Activated CD4-positive, CD25-positive, alpha-beta regulatory T cell treated with anti-CD3 and anti-CD28 coated beads, Interleukin-2, amount 50 U/mL, for 16 hours (primary cell): ENCODE measurements at places on chromosomes 12 and 14.

DNA sequence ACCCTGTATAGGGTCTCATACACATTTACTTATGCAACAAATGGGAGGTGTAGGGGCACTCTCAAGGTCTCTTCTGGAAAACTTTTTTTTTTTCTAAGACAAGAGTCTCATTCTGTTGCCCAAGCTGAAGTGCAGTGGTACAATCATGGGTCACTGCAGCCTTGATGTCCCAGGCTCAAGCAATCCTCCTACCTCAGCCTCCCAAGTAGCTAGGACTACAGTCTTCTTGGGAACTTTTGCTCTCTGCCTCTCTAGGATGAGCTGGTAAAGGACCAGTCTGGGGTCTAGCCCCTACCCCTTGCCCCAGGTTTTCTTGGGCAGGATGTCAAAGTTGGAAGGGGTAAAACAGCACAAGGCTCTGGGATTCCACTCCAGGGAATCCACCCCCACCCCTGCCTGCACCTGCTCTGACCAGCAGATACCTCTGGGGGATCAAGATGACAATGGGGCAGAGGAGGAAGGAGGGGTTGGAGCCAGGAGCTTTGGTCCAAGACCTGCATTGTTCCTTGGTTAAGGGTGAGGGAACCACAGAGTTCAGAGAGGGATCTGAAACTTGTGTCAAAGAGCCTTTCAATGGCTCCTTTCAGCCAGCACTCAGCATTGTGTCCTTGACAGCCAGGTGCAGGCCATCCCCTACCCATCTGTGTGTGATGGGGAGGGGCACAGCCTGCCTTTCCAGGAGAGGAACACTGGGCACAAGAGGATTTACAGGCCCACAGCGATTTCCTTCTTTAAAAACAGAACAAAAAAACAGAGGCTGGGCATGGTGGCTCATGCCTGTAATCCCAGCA, 12.2 kb downstream of the CTDSP2 start:
- no peak for DNase-seq

DNA sequence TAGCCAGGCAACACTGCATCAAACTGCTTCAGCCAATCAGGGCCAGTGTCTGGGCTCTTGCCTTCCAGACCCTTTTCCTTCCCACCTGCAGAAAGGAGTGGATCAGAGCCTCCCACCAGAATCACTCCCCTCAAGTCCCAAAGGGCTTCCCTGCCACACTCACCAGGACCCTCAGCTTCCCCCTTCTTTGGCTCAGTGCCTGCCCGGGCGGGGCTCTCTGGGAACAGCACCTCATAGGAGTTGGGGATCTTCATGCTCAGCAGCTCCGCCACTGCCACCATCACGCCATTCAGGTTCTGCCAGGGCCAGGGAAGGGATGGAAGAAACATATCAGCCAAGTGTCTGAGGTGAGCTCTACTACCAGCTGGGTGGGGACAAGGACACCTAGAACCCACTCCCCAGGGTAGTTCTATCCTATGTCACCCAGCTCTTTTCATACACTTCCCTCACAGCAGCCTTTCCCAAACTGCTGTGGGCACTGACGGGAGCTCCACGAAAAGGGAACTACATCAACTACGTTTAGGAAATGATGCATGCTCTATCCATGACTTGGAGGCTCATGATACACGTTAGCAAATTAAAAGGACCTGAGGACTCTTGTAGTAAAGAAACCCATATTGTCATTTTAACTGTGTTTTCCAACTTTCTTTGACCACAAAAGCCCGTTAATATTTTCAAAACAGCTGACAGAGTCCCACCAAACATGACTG, 9.4 kb upstream of the PRKAG1 start:
- DNase-seq: no peak

- DNase-seq: no peak
Observed at GRCh38 chr12:117850048-117850447, 118.7 kb downstream of the KSR2 start.

GRCh38 chr14:104220215-104221070, 82.1 kb downstream of the KIF26A start:
- no peak for DNase-seq

DNA sequence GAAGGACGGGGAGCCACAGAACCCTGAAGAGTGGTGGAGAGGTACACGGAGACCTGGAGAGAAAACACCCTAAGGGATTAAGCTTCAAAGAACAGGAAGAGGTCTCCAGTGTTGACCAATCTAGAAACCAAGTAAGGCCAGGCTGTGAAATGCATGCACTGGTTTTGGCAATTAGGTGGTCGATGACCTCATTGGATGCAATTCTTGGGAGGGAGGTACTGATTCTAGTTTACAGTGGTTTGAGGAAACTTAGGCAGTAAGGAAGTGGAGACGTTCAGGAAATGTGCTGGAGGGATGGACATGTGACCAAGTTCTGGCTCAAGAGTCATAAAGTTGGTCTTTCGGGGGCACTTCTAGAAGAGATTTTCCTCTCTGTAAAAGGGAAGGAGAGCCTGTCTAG, 91.3 kb upstream of the CEP83 start:
- no peak for DNase-seq

GRCh38 chr12:66877925-66878324, 199.0 kb upstream of the GRIP1 start:
- DNase-seq: no peak
